ENCODE measurements at places on chromosomes 7 and 10.

DNA sequence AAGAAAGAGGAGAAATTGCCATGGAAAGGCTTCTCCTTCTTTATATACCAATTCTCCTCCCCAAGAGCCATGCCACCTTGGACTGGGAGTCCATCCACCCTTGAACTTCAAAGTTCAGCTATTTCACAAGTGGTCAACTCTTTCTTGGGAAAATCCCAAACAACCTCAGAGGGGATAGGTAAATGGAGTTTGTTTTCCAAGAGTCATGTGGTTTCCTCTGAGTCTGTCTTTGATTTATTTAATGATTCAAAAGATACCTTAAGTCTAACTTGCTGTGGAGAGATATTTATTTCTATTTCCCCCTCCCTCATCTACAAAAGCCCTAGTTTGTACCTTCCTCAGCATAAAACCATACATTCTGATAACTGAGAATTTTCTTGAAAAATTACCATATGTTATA is 758.6 kb upstream of the IGFBP3 start:
- no peak for DNase-seq

- no peak for DNase-seq
Measured at GRCh38 chr7:45391618-45392451, 182.3 kb upstream of the ADCY1 start.

GRCh38 chr7:13770305-13770704 is 219.2 kb downstream of the ETV1 start:
- no peak for DNase-seq

DNA sequence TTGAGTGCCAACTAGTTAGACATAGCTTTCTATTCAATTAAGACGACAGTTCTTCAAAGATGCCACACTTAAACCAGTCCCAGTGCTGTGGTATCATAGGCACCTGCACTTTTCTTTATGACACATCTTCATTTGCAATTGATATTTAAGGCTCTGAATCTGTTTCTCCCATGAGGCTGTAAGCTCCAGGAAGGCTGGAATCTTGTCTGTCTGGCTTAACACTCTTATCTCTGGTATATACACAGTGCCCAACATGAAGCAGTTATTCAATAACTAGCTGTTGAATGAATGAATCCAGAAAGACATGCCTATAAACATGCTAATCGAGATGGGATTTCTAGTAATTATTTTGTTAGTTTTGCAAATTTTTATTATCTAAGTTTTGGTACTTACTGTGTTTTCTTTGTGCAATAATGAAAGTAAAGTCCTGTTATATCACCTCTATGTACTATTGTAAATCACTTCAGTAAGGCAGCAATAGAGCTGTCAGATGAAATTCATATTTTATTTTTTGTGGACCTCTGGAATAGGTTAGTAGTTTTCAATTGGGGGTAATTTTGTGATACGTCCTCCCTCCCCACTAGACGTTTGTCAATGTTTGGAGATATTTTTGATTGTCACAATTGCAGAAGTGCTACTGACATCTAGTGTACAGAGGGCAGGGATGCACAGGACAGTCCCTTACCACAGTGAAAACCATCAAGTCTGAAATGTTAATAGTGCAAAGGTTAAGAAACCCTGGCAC is 51.3 kb upstream of the STEAP4 start:
- no peak for DNase-seq

- DNase-seq = no peak
Measured at GRCh38 chr10:109956454-109957091, 33.3 kb upstream of the XPNPEP1 start.

GRCh38 chr10:87093632-87094372 is 841 bp downstream of the GLUD1 start:
- DNase-seq = peak; percentile 74

- DNase-seq = no peak
Measured at GRCh38 chr10:84296091-84296981, 32.1 kb upstream of the CCSER2 start.

DNA sequence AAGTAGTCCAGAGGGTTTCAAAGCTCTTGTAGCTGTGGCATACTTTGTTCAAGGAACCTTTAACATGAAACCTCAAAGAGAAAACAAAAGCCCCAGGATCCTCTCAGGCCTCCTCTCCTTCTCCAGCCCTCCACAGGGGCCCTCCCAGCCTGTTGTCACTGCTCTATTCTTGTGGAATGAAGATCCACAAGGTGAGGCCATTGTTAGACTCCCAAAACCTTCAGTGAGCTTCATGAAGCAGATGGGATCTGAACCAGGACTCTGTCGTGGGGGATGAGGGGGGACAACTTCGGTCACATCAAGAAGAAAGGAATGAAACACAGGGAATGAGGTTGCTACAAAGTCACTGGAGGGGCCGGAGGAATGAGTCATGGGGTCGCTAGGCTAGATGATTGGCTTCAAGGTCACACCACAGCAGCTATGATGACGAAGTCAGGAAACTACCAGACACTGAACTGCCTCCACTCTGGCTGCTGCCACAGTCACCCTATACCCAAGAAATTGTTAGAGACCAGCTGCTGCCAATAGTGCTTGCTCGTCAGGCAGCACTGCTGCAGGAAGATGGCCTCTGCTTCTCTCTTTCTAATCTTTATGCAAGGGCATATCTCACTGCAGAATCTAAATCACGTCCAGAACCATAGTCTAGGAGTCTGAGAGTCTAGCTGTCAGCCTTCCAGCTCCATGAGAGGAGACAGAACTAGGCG is 208.8 kb downstream of the HIBADH start:
- no peak for DNase-seq

- DNase-seq = peak; percentile 24
Measured at GRCh38 chr10:73644015-73644743, 2.9 kb upstream of the MYOZ1 start.

GRCh38 chr10:106175760-106176377 is 988.6 kb downstream of the SORCS1 start:
- DNase-seq = no peak

GRCh38 chr7:158175779-158176178 is 411.8 kb downstream of the PTPRN2 start:
- DNase-seq = no peak

Data from stimulated activated CD8-positive, alpha-beta memory T cell treated with anti-CD3 and anti-CD28 coated beads, Interleukin-7, amount 100 ng/mL, for 48 hours (primary cell).